Mesangial cell (primary cell): ENCODE measurements at places on chromosomes 2 and 18. TPM values are rescaled to one million over a fixed set of nuclear protein-coding genes. Genes with fewer than 3 reads are reported as not detected.

The MC4R gene
- 0.13 TPM in 1 of 2 replicates, not detected in the other for total RNA-seq

The MGAT4A gene
- 0.49 and 2.8 TPM in 2 replicates for total RNA-seq

The MC2R gene
- not detected in 2 replicates for total RNA-seq

The CLEC4F gene
- not detected in 2 replicates for total RNA-seq

The MOCOS gene
- 8.6 and 12.8 TPM in 2 replicates for total RNA-seq

The SLC30A3 gene
- total RNA-seq: under 0.01 TPM in 1 of 2 replicates, not detected in the other

The SIX2 gene
- 9.6 and 15.2 TPM in 2 replicates for total RNA-seq

The HOXD3 gene
- 2.6 and 8.9 TPM in 2 replicates for total RNA-seq

The AKAIN1 gene
- total RNA-seq: not detected in 2 replicates

The TXNL1 gene
- total RNA-seq: 50.5 and 58.0 TPM in 2 replicates

The SEMA4F gene
- total RNA-seq: 12.7 and 12.9 TPM in 2 replicates

The UGT1A5 gene
- not detected in 2 replicates for total RNA-seq

The GRB14 gene
- 25.1 and 51.3 TPM in 2 replicates for total RNA-seq

The GALNT14 gene
- total RNA-seq: 73.3 and 217 TPM in 2 replicates

The CD207 gene
- total RNA-seq: not detected in 2 replicates

The LRRTM4 gene
- total RNA-seq: 0.51 TPM in 1 of 2 replicates, not detected in the other
